ENCODE measurements at places on chromosomes 12 and 14. TPM values are rescaled to one million over a fixed set of nuclear protein-coding genes. Genes with fewer than 3 reads are reported as not detected.

- no peak for DNase-seq
Measured at GRCh38 chr12:77578466-77579220, 252.1 kb upstream of the NAV3 start.

- DNase-seq: no peak
Measured at GRCh38 chr12:119036878-119037825, 55.8 kb downstream of the SRRM4 start.

DNA sequence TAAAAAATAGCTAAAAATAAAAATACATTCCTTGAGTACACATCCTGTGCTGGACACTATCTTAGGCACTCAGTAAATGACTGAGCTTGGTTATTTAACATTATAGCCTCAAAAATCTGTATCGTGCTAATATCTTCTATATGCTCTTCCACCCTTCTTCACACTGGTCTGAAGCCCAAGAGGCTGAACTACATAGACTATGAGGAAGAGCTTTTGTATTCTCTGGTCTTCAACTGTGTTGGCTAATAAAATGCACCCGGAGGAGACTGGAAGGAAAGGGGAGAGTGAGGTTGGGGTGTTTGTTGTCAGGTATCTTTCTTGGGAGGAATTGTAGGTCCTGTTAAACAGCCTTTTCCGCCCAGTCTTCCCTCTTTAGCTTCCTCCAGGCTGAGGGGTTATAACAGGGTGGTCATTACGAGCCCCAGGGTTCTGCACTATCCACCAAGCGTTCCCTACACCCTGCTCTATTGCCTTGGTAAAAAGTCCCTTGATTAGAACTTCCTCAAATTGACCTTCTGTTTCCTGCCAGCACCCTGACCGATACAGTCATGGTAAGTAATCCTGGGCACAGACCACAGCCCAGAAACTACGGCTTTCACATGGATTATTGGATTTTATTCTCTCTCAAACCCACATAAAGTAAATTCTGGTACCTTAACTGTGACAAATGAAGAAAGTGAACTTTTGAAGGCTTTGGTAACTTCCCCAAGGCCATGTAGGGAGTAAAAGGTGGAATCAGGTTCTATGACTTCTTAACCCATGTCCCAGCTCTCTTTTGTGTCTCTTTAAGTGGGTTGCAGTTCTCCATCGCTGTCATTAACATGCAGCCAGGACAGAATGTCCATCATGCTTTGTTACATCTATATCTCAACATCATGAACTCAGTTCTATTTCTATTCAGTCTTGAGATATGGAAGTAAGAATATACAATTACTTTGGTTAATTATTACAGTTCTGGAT, 71.3 kb downstream of the PTHLH start:
- no peak for DNase-seq

- DNase-seq: no peak
Measured at GRCh38 chr14:89386212-89386886, 30.7 kb downstream of the FOXN3 start.

DNA sequence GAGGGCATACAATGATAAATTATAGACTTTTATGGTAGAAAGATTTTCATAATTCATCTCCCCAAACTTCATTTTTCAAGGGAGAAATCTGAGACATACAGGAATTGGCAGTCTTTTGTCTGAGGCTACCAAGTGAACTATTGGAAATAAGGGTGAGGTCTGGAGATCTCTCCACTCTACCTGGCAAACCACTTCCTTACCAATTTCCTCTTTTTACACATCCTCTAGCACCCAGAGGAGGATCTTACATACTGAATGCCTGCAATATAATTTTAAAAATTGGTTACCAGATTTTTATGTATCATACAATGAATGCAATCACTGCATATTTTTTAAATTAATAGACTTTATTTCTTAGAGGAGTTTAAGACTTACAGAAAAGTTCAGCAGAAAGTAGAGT, 6.6 kb downstream of the PDE6H start:
- no peak for DNase-seq

DNA sequence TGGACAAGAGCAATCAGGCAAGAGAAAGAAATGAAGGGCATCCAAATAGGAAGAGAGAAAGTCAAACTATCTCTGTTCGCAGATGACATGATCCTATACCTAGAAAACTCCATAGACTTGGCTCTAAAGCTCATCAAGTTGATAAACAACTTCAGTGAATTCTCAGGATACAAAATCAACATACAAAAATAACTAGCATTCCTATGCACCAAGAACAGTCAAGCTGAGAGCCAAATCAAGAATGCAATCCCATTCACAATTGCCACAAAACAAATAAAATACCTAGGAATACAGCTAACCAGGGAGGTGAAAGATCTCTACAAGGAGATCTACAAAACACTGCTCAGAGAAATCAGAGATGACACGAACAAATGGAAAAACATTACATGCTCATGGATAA, 417.5 kb upstream of the ATP2B1 start:
- no peak for DNase-seq

- no peak for DNase-seq
Measured at GRCh38 chr12:91053951-91054715, 3.7 kb downstream of the KERA start.

- DNase-seq: no peak
Measured at GRCh38 chr14:76396714-76397187, 20.8 kb downstream of the ESRRB start.

- DNase-seq: peak; percentile 81
Measured at GRCh38 chr14:95523815-95524448, 7.5 kb upstream of the SYNE3 start.

DNA sequence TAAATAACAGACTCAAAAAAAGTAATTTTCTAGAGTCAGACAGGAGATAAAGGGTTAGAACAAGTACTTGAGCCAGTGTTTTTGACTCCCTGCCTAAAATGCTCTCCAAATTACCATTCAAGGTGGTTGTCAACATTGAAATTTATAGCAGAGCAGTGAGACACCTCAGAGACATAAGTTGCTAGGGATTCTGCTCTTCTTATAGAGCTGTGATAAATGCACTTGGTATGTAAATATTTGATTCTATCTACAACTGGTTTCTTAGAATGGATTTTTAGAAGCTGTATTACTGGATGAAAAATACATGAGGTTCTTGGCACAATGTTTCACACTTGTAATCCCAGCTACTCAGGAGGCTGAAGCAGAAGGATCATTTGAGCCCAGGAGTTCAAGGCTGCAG, 83.9 kb upstream of the OSBPL8 start:
- DNase-seq: no peak

- no peak for DNase-seq
Measured at GRCh38 chr14:97943619-97944018, 1146.4 kb downstream of the VRK1 start.

DNA sequence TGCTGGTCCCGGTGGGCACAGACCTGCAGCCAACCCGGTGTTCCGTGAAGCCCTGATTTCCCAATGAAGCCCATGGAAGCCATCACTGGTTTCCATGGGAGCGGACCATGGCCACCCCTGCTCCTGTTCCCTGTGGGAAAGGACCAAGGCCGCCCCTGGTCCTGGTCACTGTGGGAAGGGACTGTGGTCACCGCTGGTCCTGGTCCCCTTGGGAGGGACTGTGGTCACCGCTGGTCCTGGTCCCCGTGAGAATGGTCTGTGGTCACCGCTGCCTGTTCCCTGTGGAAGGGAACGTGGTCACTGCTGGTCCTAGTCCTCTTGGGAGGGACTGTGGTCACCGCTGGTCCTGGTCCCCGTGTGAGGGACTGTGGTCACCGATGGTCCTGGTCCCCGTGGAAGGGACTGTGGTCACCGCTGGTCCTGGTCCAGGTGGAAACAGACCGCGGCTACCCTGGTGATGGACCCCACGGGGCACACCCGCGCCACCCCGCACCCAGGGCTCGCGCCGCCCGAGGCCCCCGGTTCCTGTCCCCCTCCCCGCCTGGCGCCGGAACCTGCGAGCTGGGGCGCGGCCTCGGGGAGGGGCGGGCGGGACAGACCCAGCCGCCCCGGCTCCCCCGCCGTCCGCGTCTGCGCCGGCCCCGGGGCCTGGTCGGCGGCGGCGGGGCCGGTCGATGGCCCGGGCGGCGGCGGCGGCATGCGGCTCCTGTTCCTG, at the start of gene GLT1D1:
TSS of gene GLT1D1 (plus strand) at position 594 of the 715 bp plus-strand sequence. CDS start at position 698, 104 bp downstream.
- no peak for DNase-seq

DNA sequence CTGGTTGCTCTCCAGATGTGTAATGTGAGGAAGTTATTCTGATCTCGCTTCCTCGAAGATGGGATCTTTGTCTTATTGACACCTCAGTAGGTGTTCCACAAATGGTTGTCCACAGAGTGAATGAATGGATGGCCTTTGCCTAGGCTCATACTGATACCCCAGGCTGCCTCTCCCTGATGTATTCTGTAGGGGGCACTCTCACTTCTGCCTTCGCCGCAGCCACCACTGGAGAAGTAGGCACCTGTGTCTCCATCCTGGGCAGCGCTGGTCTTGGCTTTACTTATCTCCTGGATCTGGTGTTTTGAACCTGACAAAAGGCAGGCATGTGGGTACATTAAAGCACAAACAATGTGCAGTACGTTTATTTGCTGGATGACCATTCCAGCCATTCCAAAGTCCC, 82.1 kb downstream of the ZFP36L1 start:
- no peak for DNase-seq

- DNase-seq: no peak
Measured at GRCh38 chr12:53798575-53798974, 46.8 kb upstream of the CISTR start.

DNA sequence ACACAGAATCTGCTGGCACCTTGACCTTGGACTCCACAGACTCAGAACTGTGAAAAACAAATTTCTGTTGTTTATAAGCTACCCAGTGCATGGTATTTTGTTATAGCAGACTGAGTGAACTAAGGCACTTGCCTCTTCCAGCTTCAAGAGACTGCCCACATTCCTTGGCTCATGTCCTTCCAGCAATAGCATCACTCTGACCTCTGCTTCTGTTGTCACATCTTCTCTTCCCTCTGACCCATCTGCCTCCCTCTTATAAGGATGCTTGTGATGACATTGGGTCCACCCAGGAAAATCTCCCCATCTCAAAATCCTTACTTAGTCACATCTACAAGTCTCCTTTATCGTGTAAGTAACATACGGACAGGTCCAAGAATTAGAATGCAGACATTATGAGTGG, 200.4 kb downstream of the PIK3C2G start:
- no peak for DNase-seq

DNA sequence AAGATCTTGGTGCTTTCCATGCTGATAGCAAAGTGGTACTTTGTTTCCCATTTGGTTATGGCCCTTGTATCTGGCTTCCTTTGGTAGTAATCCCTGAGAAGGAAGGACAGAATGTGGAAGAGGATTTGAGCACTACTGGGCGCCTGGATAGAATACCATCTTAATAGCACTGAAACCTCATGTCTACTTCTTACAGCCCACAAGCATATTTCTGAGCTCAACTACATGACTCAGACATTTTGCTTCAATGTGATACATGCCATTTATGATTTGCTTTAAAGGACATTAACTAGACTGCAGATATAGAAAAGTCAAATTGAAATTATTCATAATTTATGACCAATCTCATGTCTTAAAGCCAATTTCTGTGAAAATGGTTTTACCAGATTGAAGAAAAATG, 80.4 kb downstream of the LIN7A start:
- DNase-seq: no peak

- no peak for DNase-seq
Measured at GRCh38 chr12:67609226-67609870, 39.2 kb upstream of the DYRK2 start.

DNA sequence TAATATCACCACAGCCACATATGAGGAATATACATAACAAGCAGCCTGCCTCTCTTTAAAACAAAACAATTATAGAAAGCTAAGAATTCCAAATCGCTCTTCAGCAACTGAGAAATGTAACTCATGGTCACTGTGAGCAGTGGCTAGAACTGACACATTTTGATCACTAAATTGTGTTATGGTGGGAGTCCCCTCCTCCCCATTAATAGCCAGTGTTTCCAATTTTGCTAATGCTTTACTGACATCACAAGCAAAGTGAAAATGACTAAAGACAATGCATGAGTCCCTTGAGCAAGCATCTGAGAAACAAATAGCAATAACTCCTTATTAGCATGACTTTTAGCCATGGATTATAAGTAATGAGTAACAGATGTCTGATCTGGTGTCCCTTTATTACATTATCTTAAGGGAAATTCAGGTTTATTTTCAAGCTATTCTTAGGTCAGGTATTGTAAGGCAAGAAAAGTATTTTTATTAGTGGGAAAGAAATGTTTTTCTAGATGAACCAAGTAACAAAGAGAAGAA, 148.3 kb downstream of the KCNH5 start:
- DNase-seq: no peak

- no peak for DNase-seq
Measured at GRCh38 chr12:3976351-3976938, 103.2 kb upstream of the PARP11 start.

GRCh38 chr12:112464605-112465004, 45.9 kb downstream of the PTPN11 start:
- DNase-seq: no peak

DNA sequence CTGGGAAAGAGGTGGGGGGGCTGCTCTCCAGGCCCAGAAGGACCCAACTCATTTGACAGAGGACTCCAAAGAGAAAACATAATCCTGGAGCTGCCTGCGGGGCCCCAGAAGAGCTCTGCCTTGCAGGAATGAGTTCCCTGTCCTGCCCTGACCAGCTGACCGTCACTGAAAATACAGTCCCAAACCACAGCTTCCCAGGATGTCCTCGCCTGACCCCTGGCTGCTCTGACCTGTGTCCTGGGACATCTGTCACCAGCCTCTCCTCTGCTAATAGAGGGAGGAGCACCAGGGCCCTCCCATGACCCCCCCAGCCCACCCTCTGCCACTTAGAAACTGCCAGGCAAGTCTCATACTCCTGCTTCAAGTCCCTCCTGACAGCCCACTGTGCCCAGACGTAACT, 9.8 kb downstream of the FIGNL2 start:
- no peak for DNase-seq

GRCh38 chr12:102542816-102543440, 62.6 kb upstream of the IGF1 start:
- DNase-seq: peak; percentile 11

DNA sequence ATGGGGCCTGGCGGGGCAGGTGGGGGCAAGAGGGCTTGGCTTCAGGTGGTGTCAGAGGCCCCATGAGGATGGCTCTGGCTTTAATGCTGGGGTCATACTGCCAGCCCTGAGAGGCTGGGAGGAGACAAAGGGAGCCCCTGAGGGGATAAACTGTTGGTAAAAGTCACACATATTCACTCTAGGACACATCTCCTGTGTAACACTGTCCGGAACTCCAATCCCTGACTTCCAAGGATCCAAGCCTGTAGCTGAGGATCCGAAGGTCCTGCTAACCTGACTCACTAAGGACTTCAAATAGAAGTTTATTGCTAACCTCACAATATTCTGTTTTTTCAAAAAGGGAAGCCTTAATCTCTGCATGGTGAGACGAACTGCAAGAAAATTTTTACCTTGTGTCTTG, 39.2 kb upstream of the GPR68 start:
- no peak for DNase-seq

The NOXRED1 gene
- total RNA-seq: 0.46 TPM

The SLC5A8 gene
- total RNA-seq: 0.15 TPM

The ESPL1 gene
- 3.3 TPM for total RNA-seq

The TCL1A gene
- 0.61 TPM for total RNA-seq

The SAMD15 gene
- total RNA-seq: 0.31 TPM

The LRP1-AS gene
- total RNA-seq: not detected

The ANKS1B gene
- total RNA-seq: 4.1 TPM

The PIANP gene
- total RNA-seq: 0.67 TPM

The GAS2L3 gene
- total RNA-seq: 16.0 TPM
